ENCODE measurements at places on chromosomes 11 and 22.

DNA sequence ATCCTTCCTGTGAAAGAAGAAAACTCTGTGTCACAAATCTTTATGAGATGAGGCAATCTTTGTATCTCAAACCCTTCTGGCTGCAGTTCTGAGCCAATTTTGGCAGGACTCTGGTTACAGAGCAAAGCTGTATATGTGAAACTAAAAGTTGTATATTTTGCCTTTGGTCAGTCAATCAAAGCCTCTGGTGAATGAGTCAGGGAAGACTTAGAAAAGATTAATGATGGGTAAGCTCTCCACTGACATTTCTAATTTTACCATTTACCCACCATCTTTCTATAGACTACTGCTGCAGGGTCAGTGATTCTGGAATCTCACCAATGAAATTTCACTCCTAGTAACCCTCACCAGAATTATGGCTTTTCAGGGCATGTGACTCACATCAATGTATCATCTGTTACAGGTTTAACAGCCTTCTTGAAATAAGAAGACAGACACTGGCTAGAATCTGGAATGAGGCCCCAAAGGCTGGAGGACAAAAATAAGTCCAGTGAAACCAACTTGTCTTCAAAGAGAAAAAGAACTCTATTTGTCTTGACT lies 43.3 kb downstream of the USP35 start:
- DNase-seq, result no peak

- DNase-seq, result no peak
Observed at GRCh38 chr22:46303347-46303965, 6.8 kb downstream of the GTSE1 start.

DNA sequence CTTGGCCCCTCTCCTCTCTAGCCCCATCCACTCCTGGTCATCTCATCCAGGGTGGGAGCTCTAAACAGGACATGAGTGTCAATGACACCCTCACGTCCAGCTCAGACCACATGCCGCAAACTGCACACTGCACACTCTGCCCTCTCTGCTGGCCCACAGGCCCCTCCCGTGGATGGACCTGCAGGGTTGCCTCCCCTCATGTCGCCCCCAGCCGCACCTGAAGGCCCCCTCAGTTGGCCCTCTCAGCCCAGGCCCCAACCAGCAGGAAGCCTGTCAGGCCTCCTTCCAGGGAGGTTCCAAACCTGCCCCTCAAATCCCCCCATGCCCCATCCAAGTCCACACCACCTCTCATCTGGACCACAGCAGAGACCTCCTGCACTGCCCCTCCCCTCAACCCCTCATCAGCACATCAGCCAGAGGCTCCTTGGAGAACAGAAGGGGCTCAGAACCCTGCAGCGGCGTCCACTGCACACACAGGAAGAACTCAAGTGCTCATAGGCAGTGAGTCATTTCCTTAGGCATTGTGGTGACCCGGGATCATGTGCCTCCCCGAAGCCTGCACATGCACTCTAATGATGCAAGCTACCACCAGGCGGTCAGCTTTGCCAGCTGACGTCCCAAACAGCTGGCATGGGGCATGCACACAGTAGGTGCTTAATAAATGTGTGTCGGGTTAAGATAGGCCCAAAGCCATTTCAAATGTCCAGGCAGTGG lies 12.9 kb upstream of the CDKN1C start:
- DNase-seq, result peak; percentile 65

DNA sequence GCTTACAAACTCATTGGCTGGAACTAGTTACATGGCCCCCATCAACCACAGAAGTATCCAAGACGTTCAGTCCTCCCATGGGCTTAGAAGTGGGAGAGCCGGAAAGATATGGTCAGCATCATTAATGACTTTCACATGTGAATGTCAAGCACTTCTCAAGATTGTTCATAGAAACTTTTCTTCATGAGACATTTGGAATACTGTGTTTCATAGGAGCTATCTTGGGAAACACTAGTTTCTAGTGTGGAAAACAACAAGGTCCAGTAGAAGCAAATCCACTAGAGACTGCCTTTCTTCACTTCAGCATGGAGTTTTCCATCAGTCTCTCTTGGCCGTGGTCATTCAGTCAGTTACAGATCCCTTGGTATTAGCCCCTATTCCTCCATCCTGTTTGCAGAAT lies 160.9 kb downstream of the C11orf91 start:
- DNase-seq, result no peak

GRCh38 chr11:63985812-63986155 lies 454 bp upstream of the OTUB1 start:
- DNase-seq, result peak; percentile 77

- DNase-seq, result peak; percentile 13
Observed at GRCh38 chr22:24285245-24285644, 14.6 kb downstream of the SPECC1L start.

GRCh38 chr11:64762674-64763525 lies 3.1 kb upstream of the PYGM start:
- DNase-seq, result peak; percentile 44
